ENCODE measurements at places on chromosomes 4 and X.

DNA sequence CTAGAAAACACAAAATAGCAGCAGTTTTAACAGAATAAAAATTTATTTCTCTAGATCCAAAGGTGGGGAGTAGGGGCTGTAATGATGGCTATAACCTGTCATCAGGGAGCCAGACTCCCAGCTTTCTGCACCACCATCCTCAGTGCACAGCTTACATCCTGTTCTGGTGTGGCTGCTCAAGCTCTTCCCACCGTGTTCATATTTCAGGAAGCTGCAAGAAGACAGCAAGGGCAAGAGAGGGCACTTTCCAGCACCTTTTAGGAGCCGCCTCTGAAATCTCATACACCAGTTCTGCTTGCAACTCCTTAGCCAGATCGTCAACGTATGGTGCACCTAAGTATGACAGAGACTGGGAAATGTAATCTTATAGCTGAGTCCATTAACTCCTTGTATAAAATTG is 253.7 kb downstream of the CENPC start:
- no peak for DNase-seq

DNA sequence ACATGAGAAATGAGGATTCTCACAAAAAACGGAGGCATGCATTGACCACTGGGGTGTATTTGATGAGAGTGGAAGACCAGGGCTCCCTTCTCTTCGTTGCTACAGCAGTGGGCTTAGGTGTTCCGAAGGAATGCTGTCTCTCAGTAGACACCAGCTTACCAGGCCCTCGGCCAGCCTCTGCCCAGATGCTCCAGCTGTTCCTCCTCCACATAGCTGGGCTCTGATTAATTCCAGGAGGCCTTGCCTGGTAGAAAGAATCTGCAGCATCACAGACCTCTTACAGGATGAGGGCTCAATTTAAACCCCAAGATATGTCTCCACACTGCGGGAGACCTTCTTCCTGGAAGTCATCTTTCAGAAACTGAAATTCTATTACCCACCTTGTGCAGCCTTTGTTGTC is 346.6 kb upstream of the TENM3 start:
- no peak for DNase-seq

DNA sequence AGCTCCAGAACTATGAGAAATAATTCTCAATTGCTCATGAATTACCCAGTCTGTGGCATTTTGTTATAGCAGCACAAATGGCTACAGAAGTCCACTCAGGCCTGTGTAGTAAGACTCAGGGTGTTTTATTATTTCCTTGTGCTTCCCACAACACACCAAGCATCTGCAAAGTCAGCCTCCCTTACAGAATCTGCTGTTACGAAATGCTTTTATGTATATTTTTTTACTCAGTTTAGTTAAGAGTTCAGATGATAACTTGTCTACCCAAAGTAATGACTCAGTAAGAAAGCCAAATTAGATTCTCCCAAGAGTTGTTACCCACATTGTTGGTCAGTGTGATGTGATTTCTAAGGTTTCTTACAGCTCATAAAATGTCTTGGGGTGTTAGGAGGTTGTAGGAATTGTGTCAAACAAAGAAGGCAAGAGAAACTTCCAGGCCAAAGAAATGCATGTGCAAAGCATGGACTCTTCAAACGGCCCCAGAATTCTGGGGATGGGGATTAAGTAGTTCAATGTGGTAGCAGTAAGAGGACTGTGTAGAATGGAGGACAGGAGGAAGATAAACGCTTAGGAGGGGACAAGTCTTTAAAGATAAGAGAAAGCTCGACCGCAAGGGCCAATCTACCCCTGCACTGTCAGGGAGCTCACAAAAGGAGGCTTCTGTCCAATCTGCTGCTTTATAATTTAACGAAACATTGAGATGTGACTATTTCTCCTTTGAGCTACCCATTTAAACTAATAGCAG is 35.4 kb upstream of the TMEM184C start:
- DNase-seq: no peak

GRCh38 chr4:144575181-144575580 is 70.8 kb upstream of the HHIP start:
- no peak for DNase-seq

DNA sequence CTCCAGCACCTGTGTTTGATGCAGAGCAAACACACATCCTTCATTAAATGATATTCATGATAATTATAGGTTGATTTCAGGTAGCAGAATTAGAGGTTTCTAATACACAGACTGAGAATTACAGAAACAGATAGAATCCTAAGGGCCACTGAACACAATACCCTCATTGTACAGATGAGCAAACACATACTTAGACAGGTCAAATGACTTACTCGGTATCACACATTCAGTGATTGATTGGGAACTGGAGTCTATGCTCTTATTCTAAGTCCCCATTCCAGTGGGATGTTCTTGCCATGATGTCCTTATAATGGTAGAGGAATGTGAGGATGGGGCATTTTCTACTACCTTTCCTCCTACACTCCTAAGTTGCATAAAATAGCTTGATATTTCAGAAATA is 70.8 kb downstream of the DCAF8L1 start:
- no peak for DNase-seq

GRCh38 chr4:14602206-14602605 is 400.1 kb upstream of the CPEB2 start:
- DNase-seq: no peak

DNA sequence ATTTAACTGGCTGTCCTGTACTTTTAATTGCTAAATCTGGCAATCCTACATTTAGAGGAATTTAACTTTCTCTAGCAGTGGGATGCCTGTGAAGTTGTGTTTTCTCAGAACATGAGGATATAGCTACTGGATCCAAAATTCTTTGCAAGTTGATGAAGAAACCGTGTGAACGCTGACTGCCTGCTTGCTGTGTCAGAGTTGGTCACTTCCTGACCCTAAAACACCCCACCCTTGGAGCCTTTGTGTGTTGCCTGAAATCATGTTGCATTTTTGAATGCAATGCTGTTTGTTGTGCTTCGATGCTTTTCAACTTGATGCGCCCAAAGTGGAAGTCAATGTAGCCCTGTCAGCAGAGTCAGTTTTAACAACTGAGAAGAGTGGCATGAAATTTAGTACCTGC is 211.2 kb downstream of the ANK2 start:
- DNase-seq: no peak

GRCh38 chr4:107509615-107510014 is 210.4 kb downstream of the PAPSS1 start:
- no peak for DNase-seq

- DNase-seq: no peak
These were observed 78.0 kb downstream of the ANOS1 start for GRCh38 chrX:8653956-8654355.

DNA sequence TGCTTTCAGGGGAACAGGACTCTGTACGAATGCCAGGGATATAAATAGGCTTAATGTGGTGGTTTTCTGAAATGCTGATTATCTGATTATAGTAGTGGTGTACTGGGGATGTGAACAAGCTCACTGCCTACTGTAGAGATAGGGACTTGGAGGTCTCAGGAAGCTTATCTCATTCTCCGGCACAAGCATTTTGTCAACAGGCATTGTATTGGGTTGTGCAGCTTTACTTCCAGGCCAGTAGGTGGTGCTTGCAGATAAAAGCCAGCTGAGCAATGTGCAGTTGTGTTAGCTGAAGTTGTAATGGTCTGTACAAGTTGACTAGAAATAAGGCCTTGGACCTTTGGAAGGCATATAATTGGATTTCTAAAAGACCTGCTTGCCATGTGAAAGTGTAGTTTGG is 49.5 kb upstream of the TMLHE start:
- DNase-seq: no peak

DNA sequence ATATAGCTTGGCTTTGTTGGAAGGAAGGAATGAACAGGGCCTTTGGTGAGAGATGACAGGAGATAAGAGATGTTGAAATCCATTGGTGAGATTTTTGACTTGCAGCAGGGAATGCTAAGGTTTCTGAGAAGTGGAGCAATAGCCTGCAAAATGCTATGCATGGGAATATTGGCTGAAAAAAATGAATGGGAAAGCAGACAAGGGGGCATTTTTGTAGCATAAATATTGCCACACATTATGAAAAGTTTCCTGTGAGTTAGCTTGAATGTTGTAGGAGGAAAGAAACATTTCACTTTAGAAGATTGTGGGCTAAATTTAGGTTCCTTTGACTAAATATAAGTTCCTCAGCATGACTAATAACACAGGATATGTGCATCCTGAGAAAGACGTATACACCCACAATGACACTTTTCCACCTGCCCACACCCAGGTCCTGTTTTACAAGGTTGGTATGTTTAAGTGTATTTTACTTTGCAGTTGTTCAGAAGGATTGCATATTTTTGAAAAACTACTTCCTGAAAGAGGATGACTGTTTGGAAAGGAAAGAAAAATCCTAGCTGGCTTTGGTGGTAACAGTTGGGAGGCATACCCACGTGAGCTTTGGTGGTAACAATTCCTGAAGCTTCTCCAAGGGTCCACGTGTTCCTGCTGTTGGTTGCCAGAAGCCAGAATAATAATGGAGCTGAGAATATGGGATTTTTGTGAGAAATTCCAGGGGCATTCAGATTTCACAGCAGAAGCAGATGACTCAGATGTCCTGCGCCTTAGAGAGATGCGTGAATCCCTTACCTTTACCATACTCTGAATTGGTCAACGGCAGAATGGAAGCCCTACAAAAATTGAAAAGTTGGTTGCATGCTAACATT is 28.5 kb downstream of the PHEX start:
- DNase-seq: no peak

GRCh38 chrX:45842926-45843315 is 642.2 kb upstream of the DIPK2B start:
- DNase-seq: no peak

- no peak for DNase-seq
These were observed 8.5 kb downstream of the CNKSR2 start for GRCh38 chrX:21382715-21383114.

Data from activated CD8-positive, alpha-beta memory T cell treated with anti-CD3 and anti-CD28 coated beads for 1 hour (primary cell).